KG1 (cell line): ENCODE measurements at places on chromosomes 7 and 10.

- no peak for DNase-seq
Observed at GRCh38 chr10:124353896-124354295, 64.8 kb downstream of the OAT start.

DNA sequence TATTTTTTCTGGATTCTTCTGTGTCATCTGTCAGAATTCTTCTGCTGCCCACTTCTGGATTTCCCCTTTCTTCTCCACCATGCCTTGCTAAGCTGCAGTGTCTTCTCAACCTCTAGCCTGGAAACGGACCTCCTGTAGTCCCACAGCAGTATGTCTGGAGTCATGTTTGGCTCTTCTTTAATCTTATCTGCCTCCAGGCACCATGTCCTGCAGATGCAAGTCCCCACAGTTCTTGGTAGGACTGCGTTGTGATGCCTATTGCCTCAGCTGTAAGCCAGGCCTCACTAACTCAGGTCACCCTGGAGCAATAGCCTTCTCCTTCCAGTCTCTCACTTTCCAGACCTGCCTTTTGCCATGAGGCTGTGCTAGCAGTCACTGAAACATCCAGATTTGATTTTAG is 268.3 kb downstream of the POM121L12 start:
- no peak for DNase-seq

DNA sequence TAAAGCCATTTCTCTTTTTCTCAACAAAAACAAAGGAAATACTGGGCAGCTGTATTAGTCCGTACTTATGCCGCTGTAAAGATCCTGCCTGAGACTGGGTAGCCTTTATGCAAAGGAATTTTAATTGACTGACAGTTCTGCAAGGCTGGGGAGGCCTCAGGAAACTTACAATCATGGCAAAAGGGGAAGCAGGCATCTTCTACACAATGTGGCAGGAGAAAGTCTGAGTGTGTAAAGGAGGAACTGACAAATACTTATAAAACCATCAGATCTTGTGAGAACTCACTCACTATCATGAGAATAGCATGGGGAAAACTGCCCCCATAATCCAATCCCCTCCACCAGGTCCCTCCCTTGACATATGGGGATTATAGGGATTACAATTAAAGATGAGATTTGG is 264.3 kb downstream of the SEMA3A start:
- DNase-seq: no peak

DNA sequence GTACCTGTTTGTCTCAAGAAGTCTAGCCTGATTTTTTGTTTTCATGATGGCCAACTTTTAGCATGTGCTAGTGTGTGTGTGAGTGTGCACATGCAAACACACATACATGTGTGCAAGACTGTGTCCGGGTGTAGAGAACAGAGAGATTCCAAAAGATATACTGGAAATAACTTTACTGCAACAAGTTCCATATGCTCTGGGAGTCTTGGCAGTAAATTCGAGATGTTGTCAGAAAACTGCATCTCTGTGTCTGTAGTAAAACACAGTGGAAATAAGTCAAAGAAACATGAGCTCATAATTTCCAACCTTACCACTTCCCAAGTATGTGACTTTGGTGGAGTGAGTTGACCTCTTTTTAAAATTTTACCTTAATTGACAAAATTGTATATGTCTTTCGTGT is 950.8 kb upstream of the C7orf33 start:
- DNase-seq: no peak

DNA sequence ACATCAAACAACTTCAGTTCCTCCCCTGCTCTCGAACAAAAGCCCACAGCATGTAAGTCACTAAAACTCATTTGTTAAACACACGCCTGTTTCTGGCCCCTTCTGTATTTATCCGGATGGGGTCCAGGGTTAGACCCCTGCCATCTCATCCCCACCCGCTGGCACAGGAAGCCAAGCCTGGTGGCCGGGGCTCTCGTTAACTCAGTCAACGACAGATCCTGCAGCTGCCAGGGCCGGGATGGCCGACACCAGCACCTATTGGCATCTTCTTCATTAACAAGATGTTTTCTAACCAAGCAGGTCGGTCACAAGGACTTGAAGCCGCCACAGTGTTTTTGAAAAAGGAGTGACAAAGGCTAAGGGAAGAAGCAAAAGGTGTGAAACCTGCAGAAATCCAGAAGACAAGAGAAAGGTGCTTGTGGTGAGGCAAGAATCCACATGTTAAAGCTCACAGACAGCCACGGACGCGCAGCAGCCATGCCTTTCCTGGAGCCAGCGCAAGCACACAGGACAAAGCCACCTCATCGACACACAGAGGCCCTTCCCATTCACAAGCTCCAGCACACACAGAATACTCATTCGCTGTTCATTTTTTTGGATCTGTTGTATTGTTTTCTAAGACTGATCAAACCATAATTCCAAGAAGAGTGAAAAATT is 202.7 kb downstream of the DIP2C start:
- DNase-seq: no peak

GRCh38 chr7:41975849-41976248 is 261.2 kb downstream of the GLI3 start:
- DNase-seq: no peak

GRCh38 chr10:30413996-30414576 is 19.9 kb upstream of the MAP3K8 start:
- peak; percentile 35 for DNase-seq

DNA sequence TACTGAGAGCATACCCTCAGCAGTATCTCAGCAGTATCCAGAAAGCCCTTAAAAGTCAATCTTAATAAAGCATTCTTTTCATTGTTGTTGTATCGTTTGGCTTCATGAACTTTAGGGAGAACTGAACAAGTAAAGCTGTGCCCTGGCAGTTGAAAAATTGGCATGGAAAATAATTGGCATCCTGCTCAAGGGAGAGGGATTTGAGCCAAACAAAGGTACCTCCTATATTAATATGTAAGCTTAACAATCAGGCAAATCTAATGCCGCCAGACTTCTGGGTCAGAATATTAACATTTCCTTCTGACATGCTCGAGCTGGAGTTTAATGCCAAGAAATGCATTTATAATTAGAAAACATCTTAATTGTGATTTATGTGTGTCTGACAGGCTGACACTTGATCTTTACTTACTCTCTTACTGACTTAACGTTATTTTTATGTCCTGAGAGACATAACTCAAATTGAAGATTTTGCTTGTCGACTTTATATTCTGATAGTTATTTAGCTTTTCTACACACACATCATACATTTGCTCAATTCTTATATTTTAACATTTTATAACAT is 42.1 kb upstream of the PCDH15 start:
- DNase-seq: no peak
